ENCODE measurements at places on chromosomes 4 and X.
A peak's percentile ranks its signal among the peaks of the same experiment; 100 is the strongest.

DNA sequence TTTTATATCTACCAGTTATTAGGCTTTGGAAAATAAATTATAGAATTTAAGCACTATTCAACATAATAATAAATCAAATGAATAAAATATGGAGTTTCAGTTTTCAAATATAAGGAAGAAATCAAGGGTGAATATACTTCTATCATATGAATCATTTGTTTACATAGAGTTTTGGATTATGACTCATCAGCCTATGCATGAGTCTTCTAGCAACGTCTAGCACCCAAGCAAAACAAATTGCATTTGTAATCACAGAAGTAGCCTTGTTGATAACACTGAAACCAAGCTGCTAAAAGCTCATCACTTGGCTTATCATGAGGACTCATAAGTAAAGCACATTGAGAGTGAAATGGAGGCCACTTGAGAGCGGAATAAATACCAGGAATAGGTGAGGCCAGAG lies 434.6 kb downstream of the PCDH11X start:
- no peak for DNase-seq

DNA sequence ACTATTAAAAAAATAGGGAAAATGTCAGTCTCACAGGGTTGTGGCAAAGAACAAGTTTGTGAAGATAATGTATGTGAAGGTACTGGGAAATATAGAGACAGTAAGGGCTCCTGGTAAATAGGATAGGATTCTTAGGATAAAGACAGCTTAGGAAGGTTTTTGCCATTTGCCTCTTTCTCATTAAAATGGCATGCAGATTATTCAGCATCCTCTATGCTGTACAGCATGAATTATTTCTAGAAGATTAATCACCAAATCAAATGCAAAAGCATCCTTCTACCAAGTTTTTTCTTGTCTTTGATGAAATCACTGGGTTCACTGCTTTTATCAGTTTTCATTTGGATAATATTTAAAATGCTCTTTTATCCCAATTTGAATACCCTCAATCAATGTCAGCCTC lies 142.8 kb downstream of the NDST3 start:
- DNase-seq: no peak

DNA sequence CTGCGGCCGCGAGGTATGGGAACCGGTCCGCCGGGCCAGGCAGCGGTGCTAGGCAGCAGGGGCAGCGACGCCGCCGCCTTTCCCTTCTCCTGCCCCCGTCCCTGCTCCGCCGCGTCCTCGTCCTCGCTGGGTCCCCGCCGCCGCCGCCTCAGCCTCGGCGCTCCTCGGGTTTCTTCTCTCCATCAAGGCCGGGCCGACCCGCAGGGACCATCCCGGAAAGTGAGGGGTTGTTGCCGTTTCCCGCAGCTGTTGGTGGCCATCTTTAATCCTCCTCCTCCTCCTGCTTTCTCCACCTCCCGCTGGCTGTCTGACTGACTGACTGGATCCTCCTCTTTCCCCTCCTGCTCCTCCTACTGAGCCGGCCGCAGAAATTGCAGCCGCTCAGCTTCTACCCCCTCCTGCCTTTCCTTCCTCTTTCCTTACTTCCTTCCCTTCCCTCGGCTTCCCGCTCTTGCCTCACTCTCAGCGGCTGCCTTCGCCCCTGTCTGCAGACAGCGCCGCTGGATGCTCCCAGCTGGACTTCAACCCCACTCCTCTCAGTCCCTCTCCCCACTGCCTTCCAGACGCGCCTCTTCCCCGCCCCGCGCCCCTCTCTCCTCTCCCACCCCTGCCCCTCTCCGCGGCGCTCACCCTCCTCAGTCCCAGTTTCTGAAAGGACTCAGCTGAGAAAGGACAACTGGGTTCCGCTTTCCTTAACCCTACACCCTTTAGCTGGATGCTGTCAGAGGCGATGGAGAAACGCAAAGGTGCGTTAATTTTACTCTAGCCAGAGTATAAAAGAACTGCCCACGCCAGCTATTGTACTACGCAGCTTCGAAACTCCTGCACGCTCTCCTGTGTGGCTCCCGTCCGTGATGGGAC lies at the start of gene WDFY3:
Gene WDFY3 (minus strand): TSS at position 309 of the 861 bp plus-strand sequence. CDS start 106,099 bp downstream, outside the sequence.
- no peak for DNase-seq

DNA sequence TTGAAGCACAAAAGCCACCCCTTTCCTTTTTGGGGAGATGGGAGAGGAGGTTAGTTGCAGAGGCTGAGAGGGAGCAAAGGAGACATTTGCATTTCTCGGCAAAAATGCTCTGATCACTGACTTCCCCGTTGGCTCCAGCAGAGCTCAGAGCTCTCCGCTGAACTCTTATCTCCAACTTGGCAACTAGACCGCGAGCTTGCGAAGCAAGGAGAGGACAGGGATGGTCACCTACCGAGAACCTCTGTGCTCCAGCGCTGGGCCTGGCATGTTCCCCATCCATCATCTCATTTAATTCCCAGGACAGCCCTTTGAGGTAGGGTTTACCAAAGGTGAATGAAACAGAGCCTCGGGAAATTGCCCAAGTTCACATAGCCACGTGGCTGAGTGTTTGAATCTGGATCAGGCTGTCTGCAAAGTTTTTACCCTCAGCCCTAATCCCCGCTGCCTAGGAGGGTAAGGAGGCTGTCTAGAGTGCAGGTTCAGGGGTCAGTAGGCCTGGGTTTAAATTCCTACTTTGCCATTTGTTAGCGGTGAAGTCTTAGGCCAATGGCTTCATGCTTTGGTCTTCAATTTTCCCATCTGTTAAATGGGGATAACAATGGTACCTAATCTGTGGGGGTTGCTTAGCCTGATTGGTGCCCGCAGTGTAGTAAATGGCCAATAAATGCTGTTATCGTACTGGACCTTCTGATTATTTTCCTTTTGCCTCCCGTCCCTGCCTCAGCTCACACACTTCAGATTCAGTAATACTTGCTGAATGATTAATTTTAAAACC lies 3.8 kb upstream of the CITED1 start:
- DNase-seq: no peak

GRCh38 chr4:139863531-139863930 lies 197.9 kb downstream of the MGST2 start:
- DNase-seq: no peak

DNA sequence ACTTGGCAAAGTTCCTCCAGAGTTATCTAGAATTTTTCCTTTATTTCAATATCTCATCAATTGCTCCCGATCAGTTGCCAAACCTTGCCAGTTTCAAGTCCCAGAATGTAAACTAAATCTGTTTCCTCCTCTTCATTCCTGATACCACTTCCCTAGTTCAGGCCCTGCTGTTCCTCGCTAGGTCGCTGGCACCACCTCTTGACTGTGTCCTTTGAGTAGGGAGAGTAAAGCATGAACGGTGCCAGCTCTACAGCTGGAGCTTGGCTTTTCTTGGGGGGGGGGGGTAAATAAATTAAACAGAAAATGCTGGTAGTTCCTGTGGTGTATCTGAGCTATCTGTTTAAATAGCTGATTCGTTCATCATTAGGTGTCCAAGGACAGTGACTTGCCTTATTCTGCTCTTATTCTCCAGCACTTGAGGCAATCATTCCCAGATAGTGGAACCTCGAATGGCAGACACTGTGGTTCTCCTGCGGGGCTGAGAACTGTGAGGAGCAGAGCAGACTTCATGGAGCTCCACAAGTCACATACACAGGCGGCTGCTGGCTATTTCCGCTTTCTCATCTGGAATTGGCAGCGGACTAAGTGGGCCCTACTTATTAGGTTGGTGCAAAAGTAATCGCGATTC lies 168.3 kb upstream of the FAT1 start:
- no peak for DNase-seq

DNA sequence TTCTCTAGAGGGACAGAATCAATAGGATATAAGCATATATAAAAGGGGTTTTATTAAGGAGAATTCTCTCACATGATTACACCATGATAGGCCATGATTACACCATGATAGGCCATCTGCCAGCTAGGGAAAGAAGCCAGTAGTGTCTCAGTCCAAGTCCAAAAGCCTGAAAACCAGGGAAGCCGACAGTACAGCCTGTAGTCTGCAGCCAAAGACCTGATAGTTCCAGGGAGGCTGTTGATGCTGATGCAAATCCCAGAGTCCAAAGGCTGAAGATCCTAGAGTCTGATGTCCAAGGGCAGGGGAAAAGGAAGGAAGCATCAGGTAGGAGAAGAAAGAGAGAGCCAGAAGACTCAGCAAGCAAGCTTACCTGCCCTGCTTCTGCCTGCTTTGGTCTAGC lies 411.3 kb upstream of the EMCN start:
- DNase-seq: no peak

GRCh38 chr4:142238589-142238988 lies 602.2 kb downstream of the IL15 start:
- DNase-seq: no peak

DNA sequence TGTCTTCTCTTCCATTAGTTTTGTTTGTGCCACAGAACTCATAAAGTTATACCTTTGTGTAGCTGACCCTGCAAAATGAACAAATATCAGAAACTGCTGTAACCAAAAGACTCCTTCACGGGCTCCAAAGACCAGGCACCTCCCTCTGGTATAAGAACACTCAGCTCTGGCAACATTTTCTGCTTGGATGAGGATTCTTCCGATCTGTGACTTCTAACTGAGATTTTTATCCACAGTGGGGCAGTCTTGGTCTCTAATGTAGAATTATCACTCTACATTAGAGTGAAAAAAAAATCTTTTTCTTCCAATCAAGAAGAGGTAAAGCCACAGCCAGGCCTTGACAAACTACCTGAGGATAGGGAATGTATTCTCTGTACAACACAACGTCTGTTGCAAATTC lies 38.5 kb upstream of the PRSS48 start:
- DNase-seq: no peak

DNA sequence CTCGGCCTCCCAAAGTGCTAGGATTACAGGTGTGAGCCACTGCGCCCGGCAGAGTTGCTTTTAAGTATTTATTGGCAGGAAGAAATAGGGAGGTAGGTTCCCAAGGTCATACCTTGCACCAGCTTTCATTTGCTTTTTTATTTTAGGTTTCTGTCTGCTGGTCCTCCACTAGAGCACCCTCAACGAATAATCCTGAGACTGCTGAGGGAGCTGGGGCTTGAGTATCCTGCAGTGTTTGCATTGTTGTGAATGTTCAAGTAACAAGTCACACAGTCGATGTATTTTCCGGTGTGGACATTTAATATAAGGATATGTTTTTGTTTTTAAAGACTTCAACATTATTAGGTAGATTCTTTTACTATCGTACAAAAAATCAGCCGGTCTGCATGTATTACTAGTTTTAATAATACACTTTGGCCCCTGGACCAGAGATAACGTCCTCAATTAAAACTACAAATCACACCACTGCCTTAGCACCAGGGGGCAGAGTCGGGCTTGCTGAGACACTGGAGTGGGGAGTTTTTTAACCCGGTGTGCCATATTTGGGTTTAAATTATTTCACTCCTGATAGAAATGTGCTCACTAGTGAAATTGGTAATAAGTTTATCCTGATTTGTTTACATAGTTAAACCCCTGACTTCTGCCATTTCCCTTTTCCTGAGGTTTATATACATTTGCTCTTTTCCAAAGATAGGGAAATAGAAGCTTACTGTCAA lies 11.6 kb downstream of the SMIM20 start:
- DNase-seq: peak; percentile 22

GRCh38 chrX:125029131-125029530 lies 290.5 kb upstream of the TEX13C start:
- DNase-seq: no peak

Measured in CD4-positive, alpha-beta T cell treated with Interleukin-21 for 1 hour (primary cell).